ENCODE measurements at places on chromosomes 7 and 10.

- no peak for DNase-seq
Measured at GRCh38 chr7:22194658-22195273, 162.2 kb downstream of the RAPGEF5 start.

- no peak for DNase-seq
Measured at GRCh38 chr7:158249692-158250091, 337.9 kb downstream of the PTPRN2 start.

- DNase-seq, result no peak
Measured at GRCh38 chr7:70833726-70834125, 298.2 kb upstream of the GALNT17 start.

DNA sequence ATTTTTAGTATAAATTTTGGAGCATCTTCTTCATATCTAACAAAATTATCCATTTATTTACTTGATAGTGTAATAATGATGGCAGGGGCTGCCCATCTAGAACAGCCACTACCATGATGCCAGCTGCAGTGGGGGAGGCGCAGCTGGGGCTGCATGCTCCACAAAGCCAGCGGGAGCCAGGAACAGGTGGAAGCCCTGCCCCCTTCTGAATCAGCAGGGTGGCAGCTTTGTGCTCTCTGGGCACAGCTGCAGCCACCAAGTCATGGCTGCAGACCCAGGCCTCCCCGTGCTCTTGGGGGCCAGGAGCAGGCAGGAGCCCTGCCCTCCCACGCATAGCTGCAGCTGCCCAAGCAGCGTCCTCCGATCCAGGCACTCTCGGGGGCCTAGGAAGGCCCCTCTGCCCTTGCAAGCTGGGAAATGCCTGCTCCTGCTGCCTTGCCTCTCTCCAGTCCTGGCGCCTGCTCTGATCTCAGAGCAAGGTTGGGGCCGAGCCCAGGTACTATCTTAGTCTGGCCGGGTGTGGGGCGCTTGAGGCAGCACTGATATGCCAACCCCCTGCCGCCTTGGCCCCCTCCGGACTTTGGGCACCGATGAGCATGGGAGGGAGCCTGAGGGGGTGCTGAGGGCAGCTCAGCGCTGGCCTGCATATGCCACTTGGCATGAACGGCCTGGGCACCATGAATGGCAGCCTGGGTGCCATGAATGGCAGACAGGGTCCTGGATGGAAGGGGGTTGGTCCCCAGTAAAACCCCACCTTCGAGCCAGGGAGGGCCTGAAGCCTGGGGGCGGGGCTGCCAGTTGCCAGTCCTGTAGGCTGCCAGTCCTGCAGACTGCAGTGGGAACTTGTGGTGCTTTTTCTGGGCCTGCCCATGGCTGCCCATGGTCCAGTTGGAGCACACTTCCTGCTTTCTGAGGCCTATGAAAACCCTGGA, 1110.8 kb upstream of the POT1 start:
- DNase-seq, result no peak

GRCh38 chr10:44293306-44293778, 91.6 kb downstream of the CXCL12 start:
- DNase-seq, result no peak

DNA sequence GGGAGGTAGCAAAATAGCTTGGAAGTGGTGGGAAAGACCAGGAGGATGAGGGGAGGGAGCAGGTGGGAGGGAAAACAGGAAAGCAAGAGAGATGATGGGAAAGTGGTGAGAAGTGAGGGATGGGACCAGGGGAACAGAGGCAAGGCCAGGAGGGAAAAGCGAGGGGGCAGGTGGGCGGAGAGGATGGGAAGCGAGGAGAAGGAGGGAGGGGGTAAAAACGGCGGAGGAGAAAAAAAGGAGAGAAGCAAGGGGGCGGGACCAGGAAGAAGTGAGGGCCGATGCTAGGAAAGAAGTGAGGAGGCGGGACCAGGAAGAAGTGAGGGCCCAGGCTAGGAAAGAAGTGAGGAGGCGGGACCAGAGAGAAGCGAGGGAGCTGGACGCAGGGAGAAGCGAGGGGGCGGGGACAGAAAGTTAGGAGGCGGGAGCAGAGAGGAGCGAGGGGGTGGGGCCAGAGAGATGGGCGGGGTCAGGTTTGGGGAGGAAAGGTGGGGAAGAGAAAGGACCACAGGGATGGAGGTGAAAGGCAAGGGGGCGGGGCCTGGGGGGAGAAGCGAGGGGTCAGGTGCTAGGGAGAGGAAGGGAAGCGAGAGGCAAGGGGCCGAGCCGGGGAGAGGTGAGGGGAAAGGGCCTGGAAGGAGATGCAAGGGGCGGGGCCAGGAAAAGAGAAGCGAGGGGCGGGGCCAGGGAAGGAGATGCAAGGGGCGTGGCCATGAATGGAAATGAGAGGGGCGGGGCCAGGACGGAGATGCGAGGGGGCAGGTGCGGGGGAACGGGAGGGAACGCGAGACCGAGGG, 984 bp downstream of the SMURF1 start:
- peak; percentile 91 for DNase-seq

DNA sequence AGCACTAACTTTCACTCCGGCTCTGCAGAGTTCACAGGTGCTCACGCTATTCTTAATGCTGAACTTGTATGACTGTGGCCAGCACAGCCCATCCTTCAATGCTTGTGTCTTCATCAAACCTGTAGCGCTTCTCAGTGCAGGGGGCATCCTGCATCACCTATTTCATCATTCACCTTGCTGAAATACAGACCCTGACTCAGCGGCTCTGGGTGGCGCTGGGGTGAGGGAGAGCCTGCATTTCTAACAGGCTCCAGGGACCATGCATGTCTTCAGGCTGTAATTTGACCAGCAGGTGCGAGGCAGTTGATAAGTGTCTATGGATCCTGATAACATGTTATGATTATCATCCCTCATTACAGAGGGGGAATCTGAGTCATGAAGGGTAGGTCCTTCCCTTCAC, 89.3 kb downstream of the VOPP1 start:
- no peak for DNase-seq

DNA sequence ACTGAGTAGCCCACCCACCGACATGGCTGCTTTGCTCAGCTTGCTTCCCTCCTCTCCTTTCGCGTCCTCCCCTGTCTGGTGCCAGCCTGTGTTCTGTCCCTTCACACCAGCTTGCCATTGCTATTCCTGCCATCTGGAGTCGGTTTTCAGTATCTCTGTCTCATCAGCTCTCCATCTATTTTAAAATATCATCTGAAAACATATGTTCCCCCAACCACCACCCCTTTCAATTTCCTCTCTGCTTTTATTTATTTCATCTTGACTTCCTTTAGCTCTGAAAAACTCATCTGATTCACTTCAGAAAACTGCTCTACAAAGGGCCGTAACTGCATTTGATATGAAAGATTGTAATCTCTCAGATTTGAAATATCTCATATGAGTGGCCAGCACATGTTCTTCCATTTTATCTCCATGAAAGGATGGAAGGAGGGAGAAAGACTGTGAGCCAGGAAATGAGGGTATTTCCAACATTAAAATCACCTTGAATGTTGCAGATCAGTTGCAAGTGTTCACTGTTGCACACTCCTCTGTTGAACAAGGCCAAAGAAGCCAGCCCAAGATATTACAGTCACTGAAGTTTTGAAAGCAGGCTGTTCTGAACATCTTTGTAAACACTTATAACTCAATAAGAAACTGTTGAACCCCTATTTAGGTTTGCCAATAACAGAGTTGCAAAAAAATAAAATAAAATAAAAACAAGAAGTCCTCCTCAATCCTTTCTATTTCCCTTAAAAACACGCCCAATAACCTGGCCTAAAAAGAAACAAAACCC, 202.4 kb upstream of the NEBL start:
- DNase-seq, result no peak

DNA sequence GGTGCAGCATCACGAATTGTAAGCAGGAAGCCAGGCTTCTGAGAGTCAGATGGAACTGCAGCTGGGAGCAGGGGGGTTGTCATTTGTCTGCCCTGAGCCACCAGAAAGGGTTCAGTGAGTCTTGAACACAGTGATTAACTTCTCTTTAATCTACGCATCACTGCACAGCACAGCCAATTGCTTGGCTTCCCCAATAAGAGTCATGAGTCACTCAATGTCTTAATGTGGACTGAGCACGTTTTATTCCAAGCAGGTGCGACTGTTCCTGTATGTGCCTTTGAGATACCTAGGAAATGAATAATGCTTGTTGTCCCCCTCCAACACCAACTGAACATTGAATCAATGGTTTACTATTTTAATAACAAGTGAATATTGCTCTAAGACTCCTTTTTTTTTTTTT, 26.0 kb upstream of the PLEKHA1 start:
- DNase-seq, result no peak

DNA sequence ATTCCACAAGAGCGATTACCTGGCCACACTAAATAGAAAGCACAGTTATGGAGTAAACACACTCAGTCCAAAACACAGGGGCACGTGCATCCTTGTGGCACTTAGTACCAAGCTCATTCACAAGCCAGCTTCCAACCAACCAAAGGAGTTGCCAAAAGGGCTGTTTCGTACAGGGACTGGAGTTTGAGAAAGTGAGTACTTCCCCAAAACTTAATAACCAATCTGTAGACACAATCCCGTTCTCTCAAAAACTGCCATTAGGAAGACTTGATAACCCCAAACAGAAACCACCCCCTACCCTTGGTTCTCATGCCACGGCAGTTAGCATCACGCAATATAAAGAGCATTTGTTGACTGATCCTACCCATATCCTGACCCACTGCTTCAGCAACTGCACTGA, 166.2 kb upstream of the ASAH2 start:
- DNase-seq, result no peak

- no peak for DNase-seq
Measured at GRCh38 chr7:80724249-80724871, 85.9 kb downstream of the CD36 start.

DNA sequence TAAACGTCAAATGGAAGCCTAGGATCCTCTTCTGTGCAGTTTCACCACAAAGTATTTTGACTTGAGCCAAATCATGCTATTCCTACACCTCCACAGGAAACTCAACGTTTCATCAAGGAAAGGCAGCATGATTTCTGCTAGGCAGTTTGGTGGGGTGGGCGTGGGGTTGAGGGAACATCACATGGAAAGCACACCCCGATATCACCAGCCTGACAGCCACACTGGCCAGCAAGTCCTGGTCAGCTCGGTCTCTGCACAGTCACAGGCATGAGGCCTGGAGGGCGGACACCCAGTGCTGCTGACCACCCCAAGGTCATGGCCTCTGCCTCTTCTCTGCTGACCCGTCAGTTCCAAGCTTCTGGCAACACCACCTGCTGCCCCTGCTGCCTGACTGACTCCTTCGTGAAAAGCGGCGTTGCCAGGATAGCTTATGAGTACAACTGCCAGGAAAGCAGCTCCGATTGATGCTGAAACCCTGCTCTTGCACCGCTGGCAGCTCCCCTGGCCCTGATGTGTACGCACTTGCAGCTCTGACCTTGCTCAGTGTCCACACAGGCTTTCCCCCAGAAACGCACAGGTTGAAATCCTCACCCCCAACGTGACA, 171.5 kb downstream of the DIP2C start:
- no peak for DNase-seq

GRCh38 chr7:128459394-128459878, 3.8 kb downstream of the HILPDA start:
- peak; percentile 84 for DNase-seq

DNA sequence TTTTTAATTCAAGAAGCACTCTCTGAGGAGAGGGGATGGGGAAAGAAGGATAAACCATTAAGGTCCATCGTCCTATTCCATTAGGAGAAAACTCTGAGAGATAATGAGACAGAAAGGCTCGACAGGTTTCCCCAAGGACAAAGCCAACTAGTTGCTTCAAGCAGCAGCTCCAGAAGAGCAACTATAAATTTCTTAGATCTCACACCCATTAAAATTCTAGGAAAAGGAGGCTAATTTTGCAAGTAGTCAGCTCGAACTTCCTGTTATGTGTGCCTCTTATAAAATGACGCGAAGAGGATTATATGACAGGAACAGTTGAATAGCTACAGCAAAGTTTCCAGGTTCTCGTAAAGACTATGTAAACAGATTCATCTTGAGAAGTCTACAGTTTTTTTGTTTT, 52.0 kb upstream of the ST8SIA6 start:
- DNase-seq, result peak; percentile 27

- DNase-seq, result no peak
Measured at GRCh38 chr7:109579901-109580300, 1010.2 kb downstream of the DNAJB9 start.

Measured in erythroblast (primary cell).